ENCODE measurements at places on chromosomes 3 and 15.

GRCh38 chr3:8793242-8793641 is 23.8 kb upstream of the OXTR start:
- DNase-seq = no peak

- no peak for DNase-seq
Measured at GRCh38 chr3:194667363-194667762, 4.6 kb downstream of the LSG1 start.

GRCh38 chr3:10444511-10444910 is 60.9 kb downstream of the ATP2B2 start:
- DNase-seq = no peak

DNA sequence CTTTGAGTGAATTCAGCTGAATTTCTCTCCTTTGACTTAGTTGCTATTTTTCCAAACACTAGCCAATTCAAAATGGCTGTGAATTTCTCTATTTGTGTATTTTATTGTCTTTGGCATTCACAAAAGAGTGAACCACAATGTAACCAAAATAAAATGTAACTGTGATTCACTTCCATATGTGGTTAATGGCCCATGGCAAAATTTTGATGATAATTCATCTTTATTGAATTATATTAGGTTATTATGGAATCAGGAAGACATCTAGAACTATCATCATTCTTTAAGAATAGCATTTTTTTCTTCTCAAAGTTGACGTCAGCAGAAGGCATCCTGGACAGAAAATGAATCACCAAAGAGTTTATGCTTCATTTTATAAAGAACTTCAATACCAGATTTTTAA is 705.3 kb upstream of the NAALADL2 start:
- no peak for DNase-seq

Data from activated CD8-positive, alpha-beta memory T cell treated with anti-CD3 and anti-CD28 coated beads for 1 hour (primary cell).